ENCODE measurements at places on chromosomes 2 and 18.

DNA sequence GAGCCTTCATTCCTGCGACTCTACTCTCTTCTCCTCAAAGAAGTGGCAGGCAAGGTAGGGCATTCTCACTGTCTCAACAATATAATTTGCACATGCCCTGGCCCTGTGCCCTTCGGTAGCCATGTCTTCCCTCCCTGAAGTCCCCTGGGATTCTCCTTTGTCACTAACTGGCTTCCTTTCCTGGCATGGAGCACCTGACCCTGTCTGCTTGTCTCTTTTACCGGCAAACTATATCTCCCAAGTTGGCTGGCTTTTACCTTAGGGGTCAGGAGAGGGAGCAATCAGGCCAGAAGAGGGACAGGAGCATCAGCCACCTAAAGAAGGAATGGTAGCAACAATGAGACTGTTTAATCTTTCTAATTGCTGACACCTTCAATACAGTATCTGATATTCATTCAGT lies 51.9 kb upstream of the RMDN2 start:
- no peak for DNase-seq

GRCh38 chr2:100721693-100722092 lies 98.2 kb upstream of the NPAS2 start:
- DNase-seq, result no peak

DNA sequence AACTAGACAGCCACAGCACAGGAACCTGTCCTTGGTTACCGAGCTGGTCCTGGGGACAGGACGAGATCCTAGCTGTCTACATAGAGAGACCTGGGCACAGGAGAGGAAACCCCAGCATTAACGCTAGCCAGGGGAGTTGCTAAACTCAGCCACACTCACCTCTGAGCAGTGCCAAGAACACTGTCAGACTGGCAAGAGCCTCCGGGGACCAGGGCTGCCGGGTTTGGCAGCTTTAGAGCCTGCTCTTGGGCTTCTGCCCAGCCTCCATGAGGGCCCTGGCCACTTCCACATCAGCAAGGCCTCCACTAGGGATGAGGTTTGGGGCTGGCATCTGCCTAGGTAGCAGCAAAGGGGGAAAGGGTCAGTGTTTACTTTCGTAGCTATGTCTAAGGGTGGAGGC lies 6.7 kb downstream of the TMBIM1 start:
- DNase-seq, result no peak

GRCh38 chr18:24168496-24168895 lies 29.6 kb downstream of the CABYR start:
- no peak for DNase-seq

DNA sequence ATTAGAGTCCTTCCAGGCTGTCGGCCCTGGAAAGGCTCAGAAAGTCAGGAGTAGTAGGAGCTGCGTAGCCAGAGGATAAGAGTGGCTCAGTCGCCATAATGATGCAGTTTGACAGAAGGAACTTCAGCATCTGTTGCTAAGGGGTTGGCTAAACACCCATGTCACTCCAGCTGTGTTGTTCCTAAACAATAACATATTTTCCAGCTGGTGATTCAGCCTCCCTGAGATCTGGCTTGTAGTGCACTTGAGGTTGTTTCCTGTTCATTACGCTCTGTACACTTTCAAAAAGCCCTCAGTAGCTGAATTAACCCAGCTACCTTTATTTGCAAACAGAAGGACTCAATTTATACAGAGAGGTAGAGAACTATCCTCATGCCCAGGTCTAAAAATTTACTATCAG lies 39.7 kb upstream of the EPAS1 start:
- DNase-seq, result no peak

GRCh38 chr2:53247956-53248735 lies 519.5 kb upstream of the CHAC2 start:
- DNase-seq, result no peak

DNA sequence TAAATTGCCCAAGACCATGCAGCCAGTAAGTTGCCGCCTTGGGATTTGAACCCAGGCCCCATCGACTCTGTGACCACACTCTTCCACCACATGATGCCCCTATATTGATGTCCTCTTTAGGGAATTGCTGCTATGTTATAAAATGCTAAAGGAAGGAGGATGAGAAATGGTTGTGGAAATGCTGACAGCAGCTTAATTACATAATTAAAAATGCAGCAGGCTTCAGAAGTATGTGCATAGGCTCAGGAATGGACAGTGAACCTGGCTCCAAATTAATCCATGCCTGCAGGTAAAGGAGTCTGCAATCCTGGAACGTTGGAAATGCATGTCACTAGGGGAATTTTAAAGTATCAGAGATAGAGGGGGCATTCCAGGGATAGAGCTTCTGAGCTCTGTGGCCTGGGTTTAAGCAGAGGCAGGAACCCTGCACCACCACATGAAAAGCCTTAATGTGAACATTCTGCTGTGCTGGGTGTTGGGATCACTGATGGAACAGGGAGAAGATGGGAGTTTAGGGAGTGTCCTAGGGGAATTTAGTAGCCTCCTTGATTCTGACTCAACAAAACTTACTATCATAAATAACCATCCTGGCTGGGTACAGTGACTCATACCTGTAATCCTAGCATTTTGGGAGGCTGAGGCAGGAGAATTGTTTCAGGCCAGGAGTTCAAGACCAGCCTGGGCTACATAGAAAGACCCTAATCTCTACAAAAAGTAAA lies 76.1 kb upstream of the CCDC85A start:
- DNase-seq, result no peak

- no peak for DNase-seq
Observed at GRCh38 chr2:20403774-20404312, 43.0 kb upstream of the RHOB start.

DNA sequence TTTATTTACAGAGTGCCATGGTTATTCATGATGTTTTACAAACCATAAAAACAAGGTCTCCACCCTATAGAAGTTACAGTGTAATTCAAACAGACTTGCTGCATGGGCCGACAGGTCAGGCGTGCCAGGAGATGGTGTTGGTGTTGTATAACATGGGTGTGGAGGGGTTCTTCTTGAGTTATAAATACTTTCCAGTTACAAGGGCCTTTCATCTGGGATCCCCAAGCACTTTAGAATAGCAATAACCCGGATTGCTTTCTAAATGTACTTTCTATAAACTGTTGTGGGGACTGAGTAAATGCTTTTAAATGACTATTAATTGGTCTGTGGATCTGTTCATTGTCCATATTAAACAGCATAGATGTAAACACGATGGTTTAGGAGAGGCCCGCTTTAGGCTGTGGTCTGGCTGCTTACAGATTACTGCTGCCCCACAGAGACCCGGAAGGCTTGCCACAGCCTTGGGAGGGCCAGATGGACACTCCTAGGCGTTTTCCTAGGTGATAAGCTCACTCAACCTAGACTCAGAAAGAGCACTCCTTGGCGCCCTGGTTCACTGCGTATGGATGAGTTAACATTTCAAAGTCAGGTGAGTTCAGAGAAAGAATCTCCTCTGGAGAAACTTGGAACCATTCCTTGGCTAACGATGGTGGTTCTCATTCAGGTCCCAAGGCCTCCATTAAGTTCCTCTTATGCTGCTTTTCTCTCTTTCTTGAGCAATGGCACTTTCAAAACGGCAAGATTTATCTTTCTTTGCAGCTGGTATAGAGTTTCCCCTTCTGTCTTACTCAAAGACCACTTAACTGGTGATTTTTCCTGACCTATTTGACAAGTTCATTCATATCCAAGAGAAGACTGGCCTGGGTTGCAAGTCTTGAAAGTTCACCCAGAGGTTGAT lies 3.6 kb upstream of the KIAA2012 start:
- DNase-seq, result no peak

All from stimulated activated CD4-positive, alpha-beta T cell treated with anti-CD3 and anti-CD28 coated beads, TNF-alpha, amount 100 ng/mL, for 1 hour (primary cell).